AG04449 (cell line): ENCODE measurements at places on chromosomes 1 and 21.

- DNase-seq = no peak
These were observed 1705.3 kb downstream of the NCAM2 start for GRCh38 chr21:22703521-22703920.

DNA sequence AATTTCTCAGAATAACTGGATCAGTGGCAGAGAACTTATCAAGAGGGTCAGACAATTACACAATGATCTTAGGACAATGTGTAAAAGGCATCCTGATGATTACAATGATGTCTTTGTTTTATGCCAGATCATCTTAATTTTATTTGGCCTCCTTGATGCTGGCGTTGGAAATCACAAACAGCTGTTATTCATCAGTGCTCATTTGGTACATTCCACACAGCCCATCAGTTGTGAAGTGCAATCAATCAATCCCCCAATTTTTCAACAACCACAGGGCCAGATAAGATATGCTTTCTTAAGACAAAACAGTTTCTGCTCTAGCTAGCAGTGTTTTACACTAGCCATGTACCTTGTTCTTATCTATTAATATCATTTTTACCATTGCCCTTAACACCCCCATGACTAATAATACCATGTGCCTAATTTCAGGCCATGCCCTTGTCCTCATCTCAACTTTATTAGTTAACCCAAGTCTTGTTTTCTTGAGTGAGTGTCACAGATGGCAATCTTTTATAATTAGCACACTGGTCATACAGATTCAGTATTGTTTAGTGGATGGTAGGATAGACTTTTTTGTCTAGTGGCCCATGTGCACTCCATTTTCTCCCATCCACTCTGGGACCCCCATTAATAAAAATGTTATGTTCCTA is 40.8 kb upstream of the COL24A1 start:
- no peak for DNase-seq

- DNase-seq = no peak
These were observed 123.3 kb upstream of the DPYD start for GRCh38 chr1:98044071-98044697.

DNA sequence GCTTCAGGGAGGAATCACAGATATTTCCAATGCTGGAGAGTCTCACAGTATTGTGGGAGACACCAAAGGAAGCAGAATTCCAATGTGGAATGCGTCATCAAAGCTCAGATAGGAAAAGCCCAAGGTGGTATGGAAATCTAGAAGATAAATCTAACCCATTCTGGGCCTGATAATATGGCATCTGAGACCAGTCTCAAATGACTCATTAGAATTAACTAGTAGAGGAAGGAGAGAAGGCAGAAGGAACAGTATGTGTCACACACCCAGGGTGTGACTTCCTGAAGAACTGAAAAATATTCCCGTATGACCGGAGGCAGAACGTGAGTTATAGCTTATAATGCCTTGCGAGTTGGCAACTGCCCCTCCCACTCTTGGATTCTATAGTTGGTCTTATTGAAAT is 499.2 kb downstream of the PLPP3 start:
- DNase-seq = no peak

DNA sequence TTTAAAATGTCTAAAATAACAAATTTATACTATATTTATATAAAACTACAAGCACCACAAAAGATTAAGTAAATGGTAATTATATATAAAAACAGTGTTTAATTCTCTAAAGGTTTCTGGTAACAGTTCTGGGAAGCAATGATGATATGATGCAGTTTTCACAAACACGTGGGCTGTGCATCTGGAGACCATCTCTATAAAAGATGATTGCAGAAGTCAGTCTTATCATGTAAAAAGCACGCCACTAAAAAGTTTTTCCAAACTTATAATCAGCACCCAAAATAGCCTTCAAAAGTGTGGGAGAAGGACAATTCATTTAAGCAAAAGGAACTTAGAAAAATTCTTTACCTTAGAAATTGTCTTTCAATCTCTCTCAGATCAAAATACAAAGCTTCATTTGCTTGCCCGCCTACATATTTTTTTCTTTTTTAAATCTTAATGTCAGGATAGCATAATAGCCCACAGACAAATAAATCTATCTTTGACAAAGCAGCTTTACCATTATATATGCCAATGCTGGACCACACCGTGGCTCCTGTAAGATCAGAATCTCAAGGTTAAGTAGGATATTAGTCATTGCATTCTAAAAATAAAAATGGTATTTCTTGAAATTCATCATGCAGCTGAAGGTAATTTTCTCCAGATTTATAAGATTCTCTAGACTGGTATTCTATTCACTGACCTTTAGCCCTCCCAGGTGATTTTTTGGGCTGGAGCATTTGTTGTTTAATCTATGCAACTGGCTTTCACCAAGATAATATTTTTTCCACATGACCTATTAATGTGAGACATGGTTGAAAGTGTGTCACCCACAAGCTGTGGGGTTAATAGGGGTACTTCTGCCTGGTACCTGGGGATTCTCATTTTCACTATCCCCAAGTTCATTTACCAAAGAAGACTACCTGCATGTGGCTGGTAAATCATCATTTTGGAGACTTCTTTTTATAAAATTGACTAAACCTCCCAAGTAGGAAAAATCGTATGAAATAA is 189.6 kb upstream of the ST6GALNAC5 start:
- DNase-seq = no peak

DNA sequence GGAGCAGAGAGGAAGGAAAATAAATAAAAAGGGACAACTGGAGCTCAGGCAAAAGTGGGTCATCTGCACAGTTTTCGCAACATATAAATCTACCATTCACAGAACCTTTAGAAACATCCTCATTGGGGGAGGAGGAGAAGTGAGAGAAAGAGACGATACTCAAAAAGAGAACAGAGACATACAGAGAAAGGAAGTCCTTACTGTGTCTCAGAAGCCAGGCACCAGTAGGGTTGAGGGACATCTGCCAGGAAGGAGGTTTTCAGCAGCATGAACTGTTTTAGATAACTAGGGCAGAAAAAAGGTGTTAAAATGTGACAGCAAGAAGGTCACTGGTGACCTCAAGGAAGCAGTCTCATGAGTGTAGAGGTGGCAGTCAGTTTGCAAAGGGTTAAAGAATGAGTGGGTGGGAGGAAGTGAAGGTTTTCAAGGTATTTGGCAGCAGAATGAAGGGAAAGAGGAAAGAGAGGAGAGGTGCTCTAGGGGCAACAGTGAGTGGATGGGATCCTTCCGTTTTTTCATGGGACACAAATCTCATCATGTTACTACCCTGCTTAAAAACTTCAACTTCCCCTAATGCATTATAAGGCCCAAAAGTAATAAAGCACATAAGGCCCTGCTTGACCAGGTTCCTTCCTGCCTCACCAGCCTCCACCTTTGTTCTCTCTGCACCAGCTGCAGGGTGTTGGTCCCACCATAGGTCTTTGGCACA is 9.5 kb downstream of the JAK1 start:
- DNase-seq = no peak

DNA sequence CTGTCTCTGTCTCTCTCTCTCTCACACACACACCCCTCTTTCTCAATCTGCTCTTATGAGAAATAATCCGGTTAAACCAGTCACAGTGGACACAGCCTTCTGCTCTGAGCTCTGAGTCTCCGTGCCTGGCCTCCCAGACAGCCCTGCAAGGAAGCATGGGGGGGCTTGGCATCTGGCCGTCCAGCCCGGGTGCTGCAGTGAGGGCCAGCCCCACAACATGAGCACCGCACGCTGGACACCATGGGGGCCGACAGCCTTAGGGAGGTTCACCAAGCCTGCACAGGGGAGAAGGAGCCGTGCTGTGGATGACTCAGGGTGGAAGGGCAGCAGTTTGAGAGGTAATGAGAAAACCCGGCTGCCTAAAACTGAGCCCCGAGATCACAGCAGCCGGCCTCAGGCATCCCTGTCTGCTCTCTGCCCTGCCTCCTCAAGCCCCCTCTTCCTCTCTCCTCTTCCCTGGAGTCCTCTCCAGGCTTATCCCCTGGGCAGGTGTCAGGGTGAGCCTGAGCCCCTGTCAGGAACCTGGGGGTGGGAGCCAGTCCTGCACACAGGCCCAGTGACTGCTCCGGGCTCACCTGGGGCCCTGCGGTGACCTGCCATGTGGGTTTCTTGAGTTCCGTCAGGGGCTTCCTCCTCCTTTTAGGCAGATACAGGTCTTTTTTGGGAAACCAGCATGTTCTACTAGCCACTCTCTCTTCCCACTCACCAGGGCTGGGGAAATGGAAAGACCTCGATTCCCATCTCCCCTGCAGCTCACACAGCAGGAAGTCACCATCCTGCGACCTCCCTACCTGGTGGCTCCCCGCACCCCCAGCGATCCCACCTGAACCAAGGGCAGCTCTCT is 92.8 kb downstream of the ITPKB start:
- DNase-seq = no peak

GRCh38 chr21:31730712-31731055 is 1.2 kb downstream of the SCAF4 start:
- no peak for DNase-seq

GRCh38 chr1:32094746-32095521 is 12.9 kb upstream of the KPNA6 start:
- DNase-seq = no peak

DNA sequence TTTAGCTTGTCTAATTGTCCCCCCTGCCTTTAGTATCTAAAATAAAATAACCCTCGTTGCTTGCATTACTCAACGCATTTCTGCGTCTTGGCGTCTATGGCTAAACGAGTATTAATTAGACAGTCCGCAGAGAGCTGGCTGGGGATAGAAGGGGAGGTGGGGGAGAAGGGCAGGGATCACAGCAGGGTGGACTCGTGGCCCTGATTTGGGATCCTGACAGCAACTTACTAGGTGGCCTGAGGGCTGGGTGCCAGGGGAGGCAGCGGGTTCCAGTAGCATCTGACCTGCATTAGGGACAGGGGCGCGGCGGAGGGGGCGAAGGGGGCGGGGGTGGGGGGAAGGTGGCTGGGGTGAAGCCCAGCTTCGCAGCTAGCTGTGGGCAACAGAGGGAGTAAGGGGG is 1.1 kb upstream of the BACE2 start:
- no peak for DNase-seq

DNA sequence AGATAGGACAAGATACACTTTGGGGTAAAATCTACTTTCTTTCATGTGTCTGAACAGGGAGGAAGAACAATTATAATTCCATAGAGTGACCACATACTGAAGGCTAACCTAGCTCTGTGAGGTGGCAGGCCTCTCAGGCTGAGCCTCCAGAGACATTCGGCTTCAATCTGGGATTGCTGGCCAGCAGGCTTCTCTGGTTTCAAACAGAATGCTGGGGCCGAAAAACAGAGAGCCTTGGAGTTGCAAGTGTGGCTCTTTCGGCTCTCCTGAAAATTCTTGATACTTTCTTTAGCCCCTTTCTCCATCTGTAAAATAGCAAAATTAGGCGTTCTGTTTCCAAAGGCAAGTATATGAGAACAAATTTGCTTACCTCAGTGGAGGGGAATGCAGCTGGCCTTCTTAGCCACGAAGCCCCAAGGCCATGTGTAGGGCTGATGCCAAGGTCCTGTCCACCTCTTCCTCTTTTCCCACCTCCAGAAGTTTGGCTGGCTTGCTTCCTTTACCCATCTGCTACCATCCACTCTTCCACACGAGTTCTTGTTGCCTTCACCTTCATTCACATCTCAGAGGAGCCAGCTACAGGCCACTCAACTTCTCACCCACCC is 30.0 kb upstream of the UBE2U start:
- no peak for DNase-seq

DNA sequence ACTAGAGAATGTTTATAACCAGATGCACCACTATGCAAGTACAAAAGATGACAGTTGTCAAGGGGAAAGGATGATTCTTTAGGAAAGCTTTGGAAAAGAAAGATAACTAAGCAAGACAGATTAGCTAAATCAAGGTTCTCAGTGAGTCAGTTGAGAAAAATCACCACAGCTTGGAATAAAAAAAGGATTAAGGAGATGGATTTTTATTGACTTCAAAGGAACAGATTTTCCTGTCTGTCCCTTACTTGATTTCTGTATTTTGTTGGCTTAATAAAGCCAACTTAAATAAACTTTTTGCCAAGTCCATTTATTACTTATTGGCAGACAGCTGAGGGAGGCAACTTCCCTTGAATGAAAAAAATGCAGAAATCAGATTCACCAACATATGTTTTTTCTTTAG is 93.9 kb downstream of the NR5A2 start:
- no peak for DNase-seq

GRCh38 chr1:214260561-214261205 is 20.3 kb upstream of the SMYD2 start:
- no peak for DNase-seq

GRCh38 chr1:80154176-80154575 is 1147.6 kb upstream of the ADGRL4 start:
- DNase-seq = no peak

DNA sequence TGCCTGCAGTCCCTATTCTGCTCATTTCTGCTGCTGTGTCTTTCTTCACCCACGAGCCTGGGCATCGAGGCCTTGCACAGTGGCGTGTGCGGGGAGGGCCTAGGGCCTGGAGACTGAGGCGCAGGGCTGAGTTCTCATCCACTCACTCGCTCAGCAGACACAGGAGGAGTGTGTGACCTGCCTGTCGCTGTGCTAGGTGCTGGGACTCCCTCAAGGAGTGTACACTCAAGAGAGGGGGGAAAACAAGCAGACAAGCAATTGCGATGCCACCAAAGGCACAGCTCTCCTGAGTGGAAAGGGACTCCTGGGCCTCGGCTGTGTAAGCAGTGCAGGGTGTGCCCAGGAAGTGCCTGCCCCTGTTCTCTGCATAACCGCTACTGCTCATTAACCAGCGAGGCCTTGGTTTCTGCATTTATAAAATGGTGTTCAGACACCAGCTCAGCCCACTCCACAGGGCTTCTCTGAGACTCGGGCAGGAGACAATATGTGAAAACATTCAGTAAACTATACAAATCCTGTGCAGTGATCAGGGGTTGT is 4.2 kb downstream of the RD3 start:
- DNase-seq = no peak

GRCh38 chr1:184672013-184672726 is 82.5 kb downstream of the EDEM3 start:
- no peak for DNase-seq

DNA sequence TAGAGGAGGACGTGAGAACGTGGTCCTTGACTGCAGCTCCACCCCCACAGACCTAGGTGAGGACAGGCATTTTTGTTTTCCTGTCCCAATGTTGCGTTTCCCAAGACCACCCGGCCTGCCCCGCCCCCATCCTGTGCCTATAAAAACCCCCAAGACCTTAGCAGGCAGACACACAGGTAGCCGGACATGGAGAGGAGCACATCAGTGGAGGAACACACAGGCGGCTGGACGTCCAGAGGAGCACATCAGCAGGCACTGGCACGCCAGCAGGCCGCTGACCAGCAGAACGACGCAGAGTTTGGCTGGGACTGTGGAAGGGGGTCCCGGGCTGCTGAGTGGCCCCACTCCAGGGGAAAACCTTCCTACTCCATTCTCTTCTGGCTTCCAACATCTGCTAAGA is 12.7 kb upstream of the HMGCL start:
- DNase-seq = no peak
